ENCODE measurements at places on chromosomes 3 and 15. TPM values are rescaled to one million over a fixed set of nuclear protein-coding genes. Genes with fewer than 3 reads are reported as not detected.

SMARCC1 gene
- 90.4 TPM for total RNA-seq

CORO2B gene
- total RNA-seq: not detected

GOLGA8J gene
- not detected for total RNA-seq

BNC1 gene
- total RNA-seq: not detected

GMNC gene
- not detected for total RNA-seq

KBTBD8 gene
- total RNA-seq: 9.3 TPM

NUDT16 gene
- 8.7 TPM for total RNA-seq

HRH1 gene
- 0.13 TPM for total RNA-seq

MESP1 gene
- total RNA-seq: 1.2 TPM

GHSR gene
- total RNA-seq: not detected

GREM1 gene
- total RNA-seq: not detected

ZKSCAN7 gene
- 0.77 TPM for total RNA-seq

GRK7 gene
- total RNA-seq: not detected

PARL gene
- total RNA-seq: 40.4 TPM

NAALADL2 gene
- not detected for total RNA-seq

LMAN1L gene
- total RNA-seq: 0.38 TPM

ROPN1B gene
- total RNA-seq: not detected

CKMT1B gene
- total RNA-seq: not detected

SEMA6D gene
- not detected for total RNA-seq

PIK3CA gene
- total RNA-seq: 30.9 TPM

ZNF660 gene
- not detected for total RNA-seq

CHAC1 gene
- 5.9 TPM for total RNA-seq

ABTB1 gene
- 42.6 TPM for total RNA-seq

CFAP92 gene
- 0.13 TPM for total RNA-seq
